Activated CD8-positive, alpha-beta memory T cell treated with anti-CD3 and anti-CD28 coated beads for 4 hours (primary cell): ENCODE measurements at places on chromosomes 6 and 20.

GRCh38 chr6:157014871-157015270 is 237.7 kb downstream of the ARID1B start:
- DNase-seq, result no peak

GRCh38 chr6:150343434-150343833 is 25.4 kb upstream of the IYD start:
- no peak for DNase-seq

GRCh38 chr6:125363824-125364165 is 62.0 kb upstream of the HDDC2 start:
- DNase-seq, result no peak

DNA sequence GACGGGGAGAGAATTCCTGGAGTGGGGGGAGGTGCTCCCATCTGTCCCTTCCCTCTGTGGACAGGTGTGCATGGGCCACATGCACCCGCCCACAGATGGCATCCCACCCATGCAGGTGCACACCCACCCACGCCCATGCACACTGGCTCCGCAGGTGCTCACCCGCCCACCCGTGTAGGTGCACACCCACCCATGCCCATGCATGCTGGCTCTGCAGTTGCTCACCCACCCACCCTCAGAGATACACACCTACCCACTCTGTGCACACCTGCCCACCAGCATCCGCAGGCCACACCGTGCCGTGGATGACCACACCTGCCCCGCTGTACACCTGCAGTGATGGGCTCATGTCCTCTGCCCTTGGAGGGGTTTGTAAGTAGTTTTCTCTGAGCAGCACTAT is 132.0 kb downstream of the PHACTR3 start:
- no peak for DNase-seq

DNA sequence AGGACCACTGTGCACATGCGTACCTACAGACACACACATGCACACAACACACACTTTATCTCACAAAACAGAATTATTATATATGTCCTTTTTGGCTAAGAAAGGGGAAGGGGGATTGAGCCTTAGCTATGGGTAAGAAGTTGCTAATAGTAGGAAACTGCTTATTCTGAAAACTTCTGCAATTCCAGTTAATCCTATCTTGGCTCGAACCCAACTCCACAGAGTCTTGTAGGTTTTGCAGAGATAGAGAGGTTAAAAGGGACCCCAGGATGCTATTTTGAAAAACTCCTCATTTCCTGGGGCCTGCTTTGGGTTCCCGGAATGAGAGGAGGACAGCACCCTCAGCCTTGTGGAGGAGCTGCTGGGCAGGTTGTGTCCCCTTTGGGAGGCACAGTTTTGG is 233.8 kb downstream of the CLIC5 start:
- DNase-seq, result no peak

GRCh38 chr20:21111416-21111815 is 5.3 kb upstream of the LINC00237 start:
- DNase-seq, result no peak

DNA sequence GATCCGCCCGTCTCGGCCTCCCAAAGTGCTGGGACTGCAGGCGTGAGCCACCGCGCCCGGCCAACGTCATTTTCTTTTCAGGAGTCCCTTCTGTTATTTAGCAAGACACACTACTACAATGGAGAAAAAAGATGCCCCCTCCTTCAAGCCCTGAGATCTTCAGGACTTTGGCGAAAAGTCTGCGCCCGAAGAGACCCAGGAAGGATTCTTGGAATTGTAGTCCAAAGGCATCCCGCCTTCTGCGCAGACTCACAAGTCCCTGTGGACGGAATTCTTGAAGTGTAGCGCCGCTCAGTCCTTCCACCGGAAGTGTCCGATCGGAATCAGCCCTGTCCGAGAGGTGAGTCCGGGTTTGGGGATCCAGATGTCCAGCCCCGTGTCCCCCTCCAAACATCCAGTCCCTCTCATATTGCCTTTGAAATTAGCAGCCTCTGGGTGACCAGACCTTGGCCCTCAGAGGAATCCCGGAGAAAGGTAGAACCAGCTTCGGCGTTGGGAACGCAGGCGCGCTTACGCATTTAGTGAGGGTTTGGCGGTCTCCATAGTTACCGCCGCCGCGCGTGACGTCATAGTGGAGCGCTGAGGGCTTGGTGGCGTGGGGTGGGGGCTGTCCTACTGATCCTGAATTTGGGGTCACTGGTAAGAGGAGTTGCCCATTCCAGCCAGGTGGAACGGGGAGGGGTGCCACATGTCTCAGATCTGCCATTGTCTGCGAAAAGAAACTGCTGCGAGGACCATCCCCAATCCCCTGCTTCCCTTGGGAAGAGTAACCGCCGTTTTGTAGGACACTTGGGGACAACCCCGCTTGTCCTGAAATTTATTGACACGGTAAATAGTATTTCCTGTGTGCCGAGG is 490 bp downstream of the ZNF165 start:
- DNase-seq, result peak; percentile 78

DNA sequence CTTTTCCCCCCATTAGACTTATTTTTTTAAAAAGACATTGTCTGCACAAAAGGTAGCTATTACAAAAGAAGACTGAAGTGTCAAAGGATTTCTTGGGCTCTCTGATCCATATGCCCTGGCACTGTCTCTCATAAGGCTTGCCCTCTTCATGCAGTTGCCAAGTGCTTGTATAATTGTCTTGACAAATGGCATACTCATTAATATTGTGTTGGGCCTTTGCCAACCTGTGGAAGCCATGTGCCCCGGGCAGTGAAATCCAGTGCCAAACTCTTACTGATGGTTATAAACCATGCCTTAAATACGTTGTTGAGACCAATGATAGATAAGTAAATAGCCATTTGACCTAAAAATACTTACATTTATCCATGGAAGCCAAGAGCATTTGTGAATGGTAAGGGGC is 98.1 kb downstream of the FARS2 start:
- no peak for DNase-seq
